ENCODE measurements at places on chromosomes 11 and 22.

DNA sequence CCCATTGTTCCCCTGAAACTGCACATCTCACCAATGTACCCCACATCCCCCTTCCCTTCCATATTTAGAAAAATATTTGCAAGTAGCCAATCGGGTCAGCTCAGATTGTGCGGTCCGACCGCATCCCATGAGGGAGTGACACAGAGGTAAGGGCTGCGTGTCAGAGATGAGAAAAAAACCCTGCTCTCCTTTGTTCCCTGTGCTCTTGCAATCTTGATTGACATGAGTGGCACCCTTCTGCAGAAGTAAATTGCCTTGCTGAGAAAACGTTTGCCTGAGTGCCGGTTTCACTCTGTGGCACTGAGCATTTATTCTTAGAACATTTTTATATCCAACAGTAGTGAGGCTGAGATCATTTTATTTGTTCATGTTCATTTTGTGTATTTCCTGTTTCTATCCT is 81.6 kb upstream of the CCDC90B start:
- DNase-seq: no peak

- DNase-seq: no peak
Observed at GRCh38 chr11:131602431-131602830, 232.0 kb downstream of the NTM start.

- no peak for DNase-seq
Observed at GRCh38 chr11:38924644-38925043, 2326.6 kb upstream of the RAG2 start.

GRCh38 chr11:3021125-3021524 is 29.0 kb upstream of the NAP1L4 start:
- no peak for DNase-seq

DNA sequence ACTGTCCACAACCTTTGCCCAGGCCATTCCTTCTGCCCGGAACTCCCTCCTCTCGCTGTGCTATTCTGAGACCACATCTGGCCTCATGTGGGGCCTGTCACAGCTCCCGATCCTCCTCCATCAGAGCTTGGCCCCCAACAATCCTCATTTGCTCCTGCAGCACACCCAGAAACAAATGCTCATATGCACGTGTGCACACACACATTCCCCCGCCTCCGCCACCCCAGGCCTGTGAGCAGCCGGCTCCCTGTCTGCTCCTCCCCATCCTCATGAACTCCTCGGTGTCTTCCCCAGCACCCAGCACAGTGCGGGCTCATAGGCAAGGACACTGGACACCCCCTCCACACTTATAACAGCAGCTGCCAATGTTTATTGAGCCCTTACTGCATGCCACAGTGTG is 29.7 kb upstream of the PICK1 start:
- DNase-seq: no peak

DNA sequence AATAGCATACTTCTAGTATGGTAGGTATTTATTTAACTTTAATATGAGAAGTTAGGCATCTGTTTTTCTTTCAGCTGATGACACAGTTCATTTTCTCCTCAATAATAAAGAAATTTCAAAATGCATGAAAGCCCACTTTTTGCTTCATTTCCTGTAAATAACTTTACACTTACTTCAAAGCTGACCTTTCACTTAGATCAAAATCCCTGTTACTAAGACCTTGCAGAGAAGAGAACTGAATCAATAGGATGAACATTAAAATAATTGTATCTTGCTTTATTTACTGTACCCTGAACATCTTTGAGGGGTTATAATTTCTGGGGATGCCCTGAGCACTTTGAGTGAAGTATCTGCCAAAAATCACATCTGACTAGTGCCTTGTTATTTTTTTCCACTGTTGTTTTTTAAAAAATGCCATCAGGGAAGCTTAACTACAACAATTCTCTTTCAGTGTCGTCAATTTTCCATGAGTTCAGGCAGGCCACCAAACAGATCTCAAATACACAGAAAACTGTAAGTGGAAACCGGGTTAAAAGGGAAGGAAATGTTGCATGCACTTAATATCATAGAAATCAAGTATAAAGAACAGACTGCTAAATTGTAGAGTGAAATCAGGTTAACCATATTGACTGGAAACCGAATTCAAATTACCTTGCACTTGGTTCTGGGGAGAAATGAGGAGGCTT is 206.2 kb downstream of the MAML2 start:
- no peak for DNase-seq

DNA sequence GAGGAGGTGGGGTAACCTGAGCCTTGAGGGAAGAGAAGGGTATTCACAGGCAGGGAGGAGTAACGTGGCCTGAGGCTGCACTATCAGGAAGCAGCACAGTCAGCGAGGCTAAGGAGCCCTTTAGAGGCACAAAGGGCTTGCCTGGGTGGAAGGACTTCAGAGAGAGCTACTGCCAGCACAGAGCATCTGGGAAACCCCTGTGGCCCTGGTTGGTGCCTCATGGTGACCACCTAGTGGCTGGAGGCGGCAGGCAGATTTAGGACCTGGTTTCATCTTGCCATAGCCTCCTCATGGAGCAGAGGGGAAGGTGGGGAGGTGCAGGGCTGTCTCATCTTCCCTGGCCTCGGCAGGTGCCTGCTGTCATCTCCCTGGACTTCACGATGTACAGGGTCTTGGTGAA is 64.5 kb downstream of the MPPED1 start:
- DNase-seq: no peak
